A549 treated with ZK216348 at 1 μM for 4 hours (cell line): ENCODE measurements at places on chromosomes 3 and 15. TPM values are rescaled to one million over a fixed set of nuclear protein-coding genes. Genes with fewer than 3 reads are reported as not detected.

Gene SLC2A2
- total RNA-seq = not detected in 5 replicates

Gene ITGB5
- 348 to 453 TPM (median 414 TPM) in 5 replicates for total RNA-seq

Gene MIX23
- 46.5 to 103 TPM (median 49.9 TPM) in 5 replicates for total RNA-seq

Gene C3orf22
- total RNA-seq = not detected in 5 replicates

Gene TMEM212
- not detected in 5 replicates for total RNA-seq

Gene IQGAP1
- total RNA-seq = 137 to 278 TPM (median 151 TPM) in 5 replicates
